NCI-H2227 treated with DMSO at 0.1 percent for 48 hours (cell line): ENCODE measurements at places on chromosomes 13 and 19.
A peak's percentile ranks its signal among the peaks of the same experiment; 100 is the strongest.

GRCh38 chr13:48222358-48223301 lies 10.4 kb upstream of the ITM2B start:
- DNase-seq = no peak

DNA sequence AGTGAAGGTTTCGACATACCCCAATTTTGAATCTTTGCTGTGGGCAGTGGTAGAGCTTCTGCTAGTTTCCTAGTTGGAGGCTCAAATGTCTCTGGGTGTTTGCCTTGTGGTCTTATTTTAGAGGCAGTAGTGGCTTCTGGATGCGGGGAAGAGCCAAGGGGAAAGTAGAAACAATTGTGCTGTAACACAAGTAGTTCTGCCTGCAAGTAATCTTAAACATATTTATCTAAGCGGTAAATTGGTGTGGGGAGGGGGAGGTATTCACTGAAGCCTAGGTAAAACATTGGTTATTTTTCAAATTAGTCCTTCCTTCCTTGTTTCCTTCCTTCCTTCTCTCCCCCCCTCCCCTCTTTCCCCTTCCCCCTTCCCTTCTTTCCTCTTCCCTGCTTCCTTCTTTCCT lies at the start of gene PCDH20:
PCDH20 (minus strand) TSS at position 101 of the 400 bp plus-strand sequence. CDS start 691 bp downstream, outside the sequence.
- DNase-seq = no peak

- no peak for DNase-seq
These were observed 74.8 kb downstream of the SLC7A1 start for GRCh38 chr13:29520671-29521070.

DNA sequence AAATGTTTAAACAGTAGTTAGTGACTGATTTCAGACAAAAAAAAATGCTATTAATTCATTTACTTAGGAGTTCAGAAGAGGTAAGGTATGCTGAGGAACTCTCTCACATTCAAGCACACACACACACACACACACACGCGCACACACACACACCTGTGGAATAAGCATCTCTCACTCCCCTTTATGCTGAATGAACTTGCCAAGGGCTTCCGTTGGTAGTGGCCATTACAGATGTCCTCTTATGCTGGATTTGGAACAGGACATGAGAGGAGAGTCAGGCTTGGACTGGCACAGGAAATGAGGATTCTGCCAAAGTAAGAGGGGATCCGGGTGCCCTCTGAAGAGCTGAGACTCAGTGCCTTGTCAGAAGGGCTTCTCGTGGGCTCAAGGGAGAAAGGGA lies 463.4 kb upstream of the MIR17HG start:
- no peak for DNase-seq

GRCh38 chr19:4773047-4773640 lies 18.4 kb upstream of the FEM1A start:
- DNase-seq = no peak

DNA sequence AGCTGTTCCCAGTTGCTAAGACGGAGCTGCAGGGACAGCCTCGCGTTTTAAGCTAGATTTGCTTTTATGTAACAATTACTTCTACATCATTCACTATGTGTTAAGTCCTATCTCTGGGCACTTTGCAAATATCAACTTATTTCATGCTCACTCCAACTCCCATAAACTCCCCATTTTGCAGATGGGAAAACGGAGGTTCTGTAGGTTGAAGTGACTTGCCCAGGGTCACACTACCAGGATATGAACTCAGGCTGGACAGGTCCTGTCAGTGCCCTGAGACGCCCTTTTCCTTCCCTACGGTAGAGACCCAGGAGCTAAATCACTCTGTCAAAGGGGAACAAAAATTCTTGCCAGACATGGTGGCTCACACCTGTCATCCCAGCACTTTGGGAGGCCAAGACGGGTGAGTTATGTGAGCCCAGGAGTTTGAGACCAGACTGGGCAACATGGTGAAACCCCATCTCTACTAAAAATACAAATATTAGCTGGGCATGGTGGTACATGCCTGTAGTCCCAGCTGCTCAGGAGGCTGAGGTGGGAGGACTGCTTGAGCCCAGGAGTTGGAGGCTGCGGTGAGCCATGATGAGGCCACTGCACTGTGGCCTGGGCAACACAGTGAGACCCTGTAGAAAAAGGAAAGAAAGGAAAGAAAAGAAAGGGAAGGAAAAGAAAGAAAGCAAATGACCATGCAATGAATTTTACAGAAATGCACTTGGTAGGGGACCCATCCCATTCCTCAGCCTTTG lies 14.5 kb upstream of the NFIC start:
- no peak for DNase-seq

DNA sequence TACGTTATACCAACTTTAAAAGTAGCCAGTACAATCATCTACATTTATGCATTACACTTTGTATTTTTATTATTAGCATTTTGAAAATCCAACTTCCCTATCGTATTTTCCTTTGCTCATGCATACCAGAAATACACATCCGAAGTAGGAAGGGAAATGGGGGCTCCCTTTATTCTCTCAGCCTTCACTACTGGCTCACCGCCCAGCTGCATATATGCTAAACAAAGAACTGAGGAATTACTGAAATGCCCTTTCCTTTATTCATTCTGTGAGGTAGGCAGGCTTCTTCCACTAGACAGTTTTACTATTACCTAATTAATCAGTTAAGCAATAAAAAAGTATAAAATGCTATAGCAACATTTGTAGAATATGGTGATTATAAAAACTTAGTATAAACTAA lies 291.6 kb downstream of the KLF12 start:
- DNase-seq = no peak

DNA sequence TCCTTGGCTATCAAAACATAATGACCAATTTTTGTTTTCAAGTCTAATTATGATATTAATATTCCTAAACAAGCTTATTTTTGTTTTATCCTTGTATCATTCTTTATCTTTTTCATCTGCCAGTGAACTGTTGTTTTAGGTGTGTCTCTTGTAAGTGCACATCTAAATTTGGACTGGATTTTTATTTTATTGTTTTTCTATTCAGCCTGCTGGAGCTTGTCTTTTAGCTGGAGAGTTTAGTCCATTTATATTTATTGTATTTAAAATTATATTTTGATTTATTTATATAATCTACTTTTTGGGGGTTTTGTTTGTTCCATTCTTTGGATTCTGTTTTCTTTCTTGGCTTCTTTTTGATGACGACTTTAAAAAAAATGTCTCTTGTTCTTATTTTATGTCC lies 159.0 kb downstream of the PCCA start:
- no peak for DNase-seq

GRCh38 chr19:31220540-31220939 lies 128.7 kb downstream of the TSHZ3 start:
- DNase-seq = no peak

DNA sequence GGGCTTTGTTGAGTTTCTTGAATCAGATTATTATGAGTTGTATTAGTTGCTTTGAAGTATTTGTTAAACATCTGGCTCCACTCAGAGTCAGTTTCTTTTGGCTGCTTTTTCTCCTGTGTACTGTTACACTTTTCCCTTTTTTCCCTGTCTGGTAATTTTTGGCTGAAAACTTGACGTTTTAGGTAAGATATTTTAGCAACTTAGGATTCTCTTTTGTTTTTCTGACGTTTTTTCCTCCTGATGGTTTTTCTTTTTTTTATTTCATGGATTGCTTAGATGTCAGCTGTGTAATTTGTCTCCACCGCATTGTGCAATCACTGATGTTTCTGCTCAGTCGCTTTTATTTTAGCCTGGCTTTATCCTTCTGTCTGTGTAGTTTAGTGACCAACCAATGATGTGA lies 20.7 kb downstream of the RFC3 start:
- DNase-seq = no peak

DNA sequence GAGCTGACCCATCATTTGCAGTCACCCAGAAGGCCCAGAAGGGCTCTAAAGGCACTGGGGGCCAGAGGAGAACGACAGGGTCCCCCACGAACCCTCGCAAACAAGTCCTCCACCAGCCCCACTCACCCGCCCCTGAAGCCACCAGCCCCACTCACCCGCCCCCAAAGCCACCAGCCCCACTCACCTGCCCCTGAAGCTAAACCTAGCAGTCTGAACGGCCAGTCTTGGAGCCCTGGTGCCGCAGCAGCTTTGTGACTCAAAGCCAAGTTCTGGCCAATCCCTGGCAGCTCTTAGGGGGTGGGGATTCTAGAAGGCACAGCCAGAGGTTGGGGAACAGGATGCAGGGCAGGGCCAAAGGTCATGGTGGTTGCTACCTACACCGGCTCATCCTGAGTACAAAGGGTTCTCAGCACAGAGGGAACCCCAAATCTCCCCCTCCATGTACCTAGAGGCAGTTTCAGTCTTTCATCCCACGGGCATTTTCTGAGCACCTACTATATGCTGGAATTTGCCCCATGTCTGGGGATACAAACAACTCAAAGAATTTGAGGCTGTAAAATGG lies at the start of gene IQCN:
IQCN (minus strand) TSS at position 234 of the 562 bp plus-strand sequence. CDS start 4,974 bp downstream, outside the sequence.
- DNase-seq = no peak

DNA sequence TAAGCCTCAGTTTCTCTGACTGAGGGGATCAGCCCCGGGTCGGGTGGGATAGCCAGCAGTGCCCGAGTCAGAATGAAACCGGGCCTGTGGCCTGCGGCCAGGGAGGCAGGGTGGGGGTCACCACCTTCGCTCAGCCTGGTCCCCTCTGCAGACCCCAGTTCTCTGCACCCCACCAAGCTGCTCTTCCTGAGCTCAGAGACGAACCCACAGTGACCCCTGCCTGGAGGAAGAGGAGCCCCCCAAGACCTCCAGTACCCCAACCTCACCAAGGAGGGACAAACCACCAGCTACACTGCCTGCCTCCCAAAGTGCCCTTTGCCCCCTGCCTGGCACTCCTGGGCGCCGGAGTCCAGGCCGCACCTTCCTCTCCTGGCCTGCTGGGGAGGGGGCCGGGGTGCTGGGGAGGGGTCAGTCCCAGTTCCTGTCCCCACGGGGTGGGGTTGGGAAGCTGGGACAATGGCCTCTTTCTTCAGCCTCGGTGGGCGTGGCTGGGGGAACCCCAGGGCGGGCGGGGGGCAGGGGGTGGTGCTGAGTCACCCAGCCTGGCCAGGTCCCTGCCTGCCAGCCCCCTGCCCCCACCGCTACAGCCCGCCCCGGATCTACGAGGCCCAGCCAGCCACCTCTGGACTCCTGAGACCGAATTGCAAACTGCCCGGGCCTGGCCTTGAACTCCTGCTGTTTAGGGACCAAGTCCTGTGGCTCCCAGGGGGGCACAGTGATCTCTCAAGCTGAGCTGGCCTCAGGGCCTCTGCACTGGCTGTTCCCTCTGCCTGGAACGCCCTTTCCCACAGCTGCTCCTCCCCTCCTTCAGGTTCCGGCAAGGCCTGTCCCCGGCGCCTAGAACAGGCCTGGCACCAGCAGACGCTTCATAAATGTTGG lies 14.3 kb downstream of the ZBTB7A start:
- DNase-seq = no peak

DNA sequence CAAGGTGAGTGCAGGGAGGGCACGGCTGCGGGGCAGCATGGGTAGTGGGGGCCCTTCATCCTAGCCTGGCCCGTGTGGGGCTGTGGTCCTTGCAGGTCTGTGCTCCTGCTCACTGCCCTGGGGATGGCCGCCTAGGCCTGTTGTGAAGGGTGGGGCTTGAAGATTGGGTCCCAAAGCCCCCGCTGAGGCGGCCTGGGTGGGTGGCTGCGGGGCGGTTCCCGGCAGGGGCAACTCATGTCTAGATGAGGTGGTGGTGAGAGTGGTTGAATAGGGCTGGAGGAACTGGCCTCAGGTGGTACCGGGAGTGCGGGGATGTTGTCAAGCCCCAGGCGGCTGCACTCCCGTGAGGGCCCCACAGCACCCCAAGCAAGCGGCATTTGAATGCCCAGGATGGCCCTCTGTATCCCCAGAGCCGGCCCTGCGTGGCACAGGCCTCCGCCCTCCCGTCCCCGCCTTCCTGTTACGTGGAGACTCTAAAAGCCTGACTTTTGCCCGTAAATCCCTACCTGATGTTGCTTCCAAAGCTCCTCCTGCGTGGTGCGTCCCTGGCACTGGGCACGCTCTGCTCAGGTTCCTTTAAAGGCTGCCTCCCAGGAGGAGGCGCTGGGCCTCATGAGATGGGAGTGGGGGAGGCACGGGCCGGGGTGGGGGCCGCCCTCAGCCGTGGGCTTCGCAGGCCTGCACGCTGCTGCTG lies 15.0 kb downstream of the SPPL2B start:
- no peak for DNase-seq

DNA sequence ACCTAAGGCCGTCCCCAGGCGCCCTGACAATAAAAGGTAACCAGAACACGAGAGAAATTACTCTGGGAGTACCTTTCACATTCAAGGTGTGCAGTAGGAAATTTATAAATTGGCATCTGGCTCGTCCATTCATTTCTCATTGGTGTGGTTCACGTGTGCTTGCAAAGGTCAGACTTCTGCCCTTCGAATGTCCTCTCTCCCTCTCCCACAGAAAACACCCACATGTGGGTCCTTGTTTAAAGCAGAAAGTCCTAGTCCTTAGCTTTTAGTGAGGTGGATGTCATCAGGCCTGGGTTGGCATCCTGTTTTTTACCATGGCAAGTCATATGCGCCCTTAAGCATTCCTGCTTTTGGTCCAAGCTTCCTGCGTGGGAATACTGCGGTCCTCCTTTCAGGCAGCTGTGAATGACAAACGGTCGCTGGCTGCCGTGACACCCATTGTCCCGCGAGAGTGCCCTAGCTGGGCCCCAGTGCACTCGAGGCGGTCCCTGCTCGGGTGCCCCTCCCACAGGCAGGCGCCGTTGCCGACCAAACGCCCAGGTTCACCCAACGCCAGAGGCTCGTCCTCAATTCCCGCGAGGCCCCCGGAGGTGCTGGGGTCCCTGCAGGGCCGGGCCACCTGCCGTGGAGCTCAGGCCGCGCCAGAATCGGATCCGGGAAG lies at the start of gene NUDT19:
NUDT19 (plus strand) TSS at position 531 of the 661 bp plus-strand sequence. CDS start 140 bp downstream, outside the sequence.
- DNase-seq = peak; percentile 97

DNA sequence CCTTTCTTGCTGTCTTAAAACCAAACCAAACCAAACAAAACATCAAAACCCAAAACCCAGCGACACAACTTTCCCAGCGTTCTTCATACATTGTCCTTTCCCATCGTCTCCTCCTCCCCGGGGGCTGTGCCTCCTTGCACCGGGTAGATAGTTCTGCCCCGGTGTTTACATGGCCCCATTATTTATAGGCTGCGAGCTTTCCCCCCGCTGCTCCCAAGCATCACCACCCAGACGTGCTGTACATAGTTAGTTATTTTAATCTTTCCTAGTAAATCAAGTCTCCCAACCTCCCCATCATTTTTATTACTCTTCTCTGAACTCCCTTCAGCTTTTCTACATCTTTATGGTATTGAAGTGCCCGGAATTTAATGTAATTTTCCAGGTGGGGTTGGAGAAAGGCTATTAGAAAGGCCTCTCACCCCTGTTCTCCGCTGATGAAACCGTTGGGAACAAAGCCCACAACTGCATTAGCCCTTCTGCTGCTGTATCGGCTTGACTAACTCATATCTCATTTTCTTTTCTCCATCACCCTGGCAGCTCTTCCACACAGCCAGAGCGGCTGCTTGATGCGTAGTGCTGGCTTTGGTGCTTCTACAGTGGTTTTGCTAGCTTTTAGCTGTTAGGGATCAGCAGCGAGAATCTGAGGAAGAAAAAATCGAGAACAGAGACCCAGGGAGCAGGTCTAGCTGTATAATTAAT lies 53.1 kb downstream of the FGF9 start:
- no peak for DNase-seq

DNA sequence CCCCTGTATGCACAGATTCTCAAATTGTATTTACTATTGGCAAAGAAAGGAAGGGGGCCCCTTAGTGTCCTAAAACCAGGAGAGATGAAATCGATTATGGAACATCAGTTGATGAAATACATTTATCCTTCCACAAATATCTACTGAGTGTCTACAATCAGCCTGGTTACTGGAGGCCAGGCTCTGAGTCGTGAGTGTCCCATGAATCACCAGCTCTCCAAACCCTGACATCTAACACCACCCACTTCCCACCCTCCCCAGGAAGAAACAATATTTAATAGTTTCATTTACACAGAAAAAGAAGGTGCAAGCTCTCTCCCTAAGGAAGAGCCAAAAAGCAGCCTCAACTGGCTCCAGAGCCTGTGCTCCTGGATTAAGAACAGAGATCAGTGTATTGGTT lies 25.2 kb downstream of the KCTD15 start:
- DNase-seq = no peak
